ENCODE measurements at places on chromosomes 7 and 10.

DNA sequence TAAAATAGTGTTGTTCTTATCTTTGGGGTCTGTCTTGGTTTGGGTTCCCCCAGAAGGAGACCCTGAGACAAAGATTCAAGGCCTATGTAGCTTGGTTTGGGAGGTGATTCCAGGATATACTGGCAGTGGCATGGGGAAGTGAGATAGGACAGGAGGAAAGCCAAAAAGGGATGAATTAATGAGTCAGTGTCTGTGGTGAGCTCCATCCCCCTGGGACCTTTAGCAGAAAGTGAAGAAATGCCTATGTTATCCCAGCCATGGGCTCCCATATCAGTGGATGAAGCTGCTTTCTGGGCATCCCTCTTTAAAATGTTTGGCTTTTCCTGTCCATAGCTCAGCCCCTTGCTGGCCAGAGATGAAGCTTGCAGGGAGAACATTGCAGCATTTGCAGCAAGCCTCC lies 217.0 kb upstream of the CTBP2 start:
- DNase-seq = no peak

- no peak for DNase-seq
These were observed 309.4 kb downstream of the RPS24 start for GRCh38 chr10:78342827-78343653.

- no peak for DNase-seq
These were observed 109.5 kb downstream of the NRF1 start for GRCh38 chr7:129721068-129721467.

- DNase-seq = no peak
These were observed 9.6 kb upstream of the NDUFB2 start for GRCh38 chr7:140686921-140687320.

- no peak for DNase-seq
These were observed 36.9 kb downstream of the FOXL3 start for GRCh38 chr7:326809-327232.

GRCh38 chr7:87784424-87784823 lies 91.7 kb downstream of the SLC25A40 start:
- no peak for DNase-seq

All from left hindlimb (tissue), 1 donor.